ENCODE measurements at places on chromosomes 16 and 17.

- no peak for DNase-seq
Measured at GRCh38 chr17:82331345-82331939, 2.1 kb downstream of the SECTM1 start.

DNA sequence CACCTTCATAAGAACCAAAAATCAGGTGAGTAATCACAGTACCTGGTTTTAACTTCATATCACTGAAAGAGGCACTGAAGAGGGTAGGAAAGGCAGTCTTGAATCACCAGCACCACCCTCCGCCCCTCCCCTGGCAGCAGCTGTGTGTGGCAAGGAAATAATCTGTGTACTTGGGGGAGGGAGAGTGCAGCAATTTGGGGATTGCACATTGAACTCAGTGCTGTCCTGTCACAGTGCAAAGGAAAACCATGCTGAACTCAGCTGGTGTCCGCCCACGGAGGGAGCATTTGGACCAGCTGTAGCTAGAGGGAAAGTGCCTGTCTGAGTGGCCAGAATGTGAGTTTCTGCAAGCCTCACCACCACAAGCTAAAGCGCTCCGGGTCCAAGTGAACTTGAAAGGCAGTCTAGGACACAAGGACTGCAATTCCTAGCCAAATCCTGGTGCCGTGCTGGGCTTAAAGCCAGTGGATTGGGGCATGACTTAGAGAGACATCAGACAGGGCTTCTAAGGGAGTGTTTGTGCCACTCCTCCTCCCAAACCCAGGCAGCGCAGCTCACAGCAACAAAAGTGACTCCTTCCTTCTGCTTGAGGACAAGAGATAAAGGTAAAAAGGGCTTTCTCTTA lies 39.7 kb upstream of the ALDH3A1 start:
- no peak for DNase-seq

DNA sequence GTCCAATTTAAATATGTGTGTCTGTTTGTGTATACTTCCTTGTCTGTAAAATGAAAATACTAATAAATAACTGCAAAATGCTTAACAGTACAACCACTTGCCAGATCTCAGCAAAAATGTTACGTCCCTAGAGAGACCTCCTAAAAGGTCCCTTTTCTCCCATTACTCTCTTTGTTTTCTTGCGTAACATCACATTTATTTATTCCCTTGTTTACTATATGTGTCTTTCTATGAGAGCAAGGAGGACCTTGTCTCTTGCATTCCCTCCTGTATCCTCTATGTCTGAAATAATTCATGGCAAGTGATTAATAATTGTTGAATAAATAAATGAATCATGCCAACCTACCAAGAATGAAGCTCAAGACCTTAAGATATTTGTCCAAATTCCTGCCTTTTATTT lies 1.9 kb downstream of the ACSM3 start:
- DNase-seq: no peak

- DNase-seq: no peak
Measured at GRCh38 chr16:82782715-82783251, 156.0 kb downstream of the CDH13 start.

- no peak for DNase-seq
Measured at GRCh38 chr16:35197656-35198055, 1738.2 kb downstream of the TP53TG3F start.

- no peak for DNase-seq
Measured at GRCh38 chr17:75849724-75850123, 5.4 kb downstream of the WBP2 start.

DNA sequence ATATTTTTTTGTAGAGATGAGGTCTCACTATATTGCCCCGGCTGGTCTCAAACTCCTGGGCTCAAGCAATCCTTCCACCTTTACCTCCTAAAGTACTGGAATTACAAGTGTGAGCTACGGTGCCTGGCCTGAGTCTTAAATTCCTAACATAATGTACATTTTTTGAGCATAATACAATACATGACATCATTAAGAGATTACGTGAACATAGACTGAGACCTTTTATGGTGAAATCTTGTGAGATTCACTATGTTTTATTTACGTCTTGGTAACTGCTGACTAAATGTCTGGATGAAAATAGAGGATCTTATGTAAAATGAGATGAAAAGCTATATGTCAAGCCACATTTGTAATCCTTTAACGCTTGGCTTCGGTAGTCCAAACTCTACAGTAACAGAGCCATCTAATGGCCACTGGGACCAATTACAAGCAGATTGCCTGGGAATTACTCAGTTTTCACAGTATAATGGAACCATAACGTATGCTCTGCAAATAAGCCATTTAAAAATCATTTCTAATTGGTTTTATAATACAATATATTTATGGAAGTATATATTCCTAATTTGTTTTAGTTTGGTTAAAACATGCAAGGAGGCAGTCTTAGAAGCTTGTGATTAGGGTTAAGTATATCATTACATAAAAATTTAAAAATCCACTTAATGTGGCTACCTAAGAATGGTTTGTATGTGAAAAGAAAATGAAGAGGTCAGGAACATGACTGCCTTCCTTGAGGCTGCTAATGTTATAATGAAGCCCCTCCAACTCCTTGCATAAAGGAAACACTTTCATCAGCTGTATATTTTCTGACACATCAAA lies 8.1 kb upstream of the EFCAB13 start:
- DNase-seq: peak; percentile 37

- no peak for DNase-seq
Measured at GRCh38 chr16:68086336-68086841, 1.2 kb downstream of the NFATC3 start.

DNA sequence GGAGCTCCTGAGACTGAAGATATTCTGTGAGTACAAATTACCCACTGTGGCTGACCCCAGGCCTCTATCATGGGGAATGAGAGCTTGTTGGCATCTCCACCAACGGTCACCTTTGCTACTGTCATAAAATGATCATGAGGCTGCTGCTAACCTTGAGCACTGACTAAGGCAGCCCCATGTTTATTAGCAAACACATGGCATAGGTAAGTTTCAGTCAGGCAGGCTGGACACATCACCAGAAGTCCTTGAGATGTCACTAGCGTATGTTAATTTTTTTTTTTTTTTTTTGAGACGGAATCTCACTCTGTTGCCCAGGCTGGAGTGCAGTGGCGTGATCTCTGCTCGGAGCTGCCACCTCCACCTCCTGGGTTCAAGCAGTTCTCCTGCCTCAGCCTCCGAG lies 1.5 kb upstream of the GLG1 start:
- no peak for DNase-seq
